ENCODE measurements at places on chromosomes 1 and 21. TPM values are rescaled to one million over a fixed set of nuclear protein-coding genes. Genes with fewer than 3 reads are reported as not detected.

GRCh38 chr1:32341186-32341757 is 5.2 kb upstream of the MARCKSL1 start:
- DNase-seq, result no peak

DNA sequence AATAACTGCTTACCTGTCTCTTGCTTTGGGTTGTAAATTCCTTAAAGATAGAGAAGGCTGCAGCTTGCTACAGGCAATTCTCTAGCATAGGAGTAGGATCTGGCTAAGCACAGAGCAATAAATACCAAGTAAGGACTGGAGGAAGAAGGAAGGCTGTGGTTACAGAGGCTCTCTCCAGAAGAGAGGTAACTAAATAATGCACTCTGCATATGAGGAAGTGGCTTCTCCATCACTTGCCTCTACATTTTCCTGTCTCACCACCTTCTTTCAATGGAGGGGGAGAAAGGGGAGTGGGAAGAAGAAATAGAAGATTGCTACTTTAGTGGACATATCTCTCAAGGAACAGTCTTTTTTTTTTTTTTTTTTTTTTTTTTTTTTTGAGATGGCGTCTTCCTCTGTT is 60.9 kb upstream of the LAX1 start:
- DNase-seq, result no peak

- no peak for DNase-seq
These were observed 59.6 kb downstream of the KCNAB2 start for GRCh38 chr1:6105218-6105679.

- DNase-seq, result no peak
These were observed 3.4 kb downstream of the FAM110D start for GRCh38 chr1:26162220-26162709.

GRCh38 chr1:162535501-162535900 is 26.0 kb upstream of the UAP1 start:
- DNase-seq, result no peak

The LIN28A gene
- 0.08 TPM for polyA plus RNA-seq

The OR2T35 gene
- polyA plus RNA-seq, result not detected

The AURKAIP1 gene
- polyA plus RNA-seq, result 63.8 TPM
